ENCODE measurements at places on chromosomes 6 and 20. TPM values are rescaled to one million over a fixed set of nuclear protein-coding genes. Genes with fewer than 3 reads are reported as not detected.

Gene C6orf15
- not detected for polyA plus RNA-seq

Gene ROMO1
- 167 TPM for polyA plus RNA-seq

Gene SAMD3
- 0.08 TPM for polyA plus RNA-seq

Gene NKAIN4
- polyA plus RNA-seq = not detected

Gene KCNK15
- 0.11 TPM for polyA plus RNA-seq

Gene RAB23
- 1.7 TPM for polyA plus RNA-seq

Gene SLC22A7
- polyA plus RNA-seq = 172 TPM

Gene PSORS1C1
- 0.08 TPM for polyA plus RNA-seq

Gene DUSP15
- polyA plus RNA-seq = not detected

GRCh38 chr20:47540443-47541354 lies 39.0 kb downstream of the NCOA3 start:
- H3K4me1 ChIP-seq = peaks cover 2% of the 10 kb centered on the region
- no peaks in the 10 kb centered on the region for H3K36me3 ChIP-seq
- no peaks in the 10 kb centered on the region for H3K27me3 ChIP-seq
- H3K4me3 ChIP-seq = no peak overlapping the region

DNA sequence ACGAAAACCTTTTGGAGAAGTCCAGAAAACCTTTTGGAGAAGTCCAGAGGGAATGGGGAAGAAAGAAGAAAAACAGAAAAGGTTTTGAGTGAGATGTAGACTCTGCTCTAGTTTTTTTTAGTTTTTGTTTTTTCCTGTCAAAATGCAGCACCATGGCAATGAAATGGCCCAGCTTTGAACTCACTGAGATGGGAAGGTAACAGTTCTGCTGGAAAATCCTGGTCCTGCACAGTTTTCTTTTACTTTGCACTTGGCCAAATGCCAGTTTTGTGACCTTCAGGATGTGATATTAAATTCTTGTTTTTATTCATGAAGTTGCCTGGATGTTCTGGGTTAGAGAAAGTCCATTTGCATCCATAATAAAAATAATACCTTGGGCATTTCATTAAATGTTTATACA lies 145.7 kb downstream of the CFAP61 start:
- H3K4me1 ChIP-seq = no peaks in the 10 kb centered on the region
- H3K4me3 ChIP-seq = no peak overlapping the region
- DNase-seq = no peak
- no peaks in the 10 kb centered on the region for H3K27me3 ChIP-seq

DNA sequence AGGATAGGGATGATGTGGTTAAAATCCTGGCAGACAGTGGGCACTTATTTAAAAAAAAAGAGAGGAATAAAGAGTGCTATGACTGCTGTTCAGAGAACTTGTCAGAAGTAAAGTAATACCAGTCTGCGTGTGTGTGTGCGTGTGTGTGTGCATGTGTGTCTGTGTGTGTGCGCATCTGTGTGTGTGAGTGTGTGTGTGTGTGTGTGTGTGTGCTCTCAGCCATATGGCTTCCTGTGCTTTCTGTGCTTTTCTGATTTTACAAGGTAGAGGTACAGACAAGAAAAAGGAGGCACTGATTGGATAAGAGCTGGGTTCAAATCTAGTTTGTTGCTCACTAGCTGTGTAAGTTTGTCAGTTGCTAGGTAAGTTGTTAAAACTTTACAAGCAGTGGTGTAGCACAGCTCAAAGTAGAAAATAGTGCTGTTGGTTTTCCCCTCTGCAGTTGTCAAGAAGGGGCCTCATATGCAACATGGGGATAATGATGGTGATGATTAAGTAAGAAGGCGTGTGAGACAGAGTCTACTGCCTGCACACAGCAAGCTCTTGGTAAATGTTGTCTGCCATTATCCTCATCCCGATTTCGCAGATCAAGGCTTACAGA lies 155.3 kb upstream of the ZNF217 start:
- H3K4me3 ChIP-seq = no peak overlapping the region
- no peak for DNase-seq
- no peaks in the 10 kb centered on the region for H3K36me3 ChIP-seq
- H3K27me3 ChIP-seq = no peaks in the 10 kb centered on the region
- no peak overlapping the region for H3K27ac ChIP-seq
- H3K4me1 ChIP-seq = no peaks in the 10 kb centered on the region

DNA sequence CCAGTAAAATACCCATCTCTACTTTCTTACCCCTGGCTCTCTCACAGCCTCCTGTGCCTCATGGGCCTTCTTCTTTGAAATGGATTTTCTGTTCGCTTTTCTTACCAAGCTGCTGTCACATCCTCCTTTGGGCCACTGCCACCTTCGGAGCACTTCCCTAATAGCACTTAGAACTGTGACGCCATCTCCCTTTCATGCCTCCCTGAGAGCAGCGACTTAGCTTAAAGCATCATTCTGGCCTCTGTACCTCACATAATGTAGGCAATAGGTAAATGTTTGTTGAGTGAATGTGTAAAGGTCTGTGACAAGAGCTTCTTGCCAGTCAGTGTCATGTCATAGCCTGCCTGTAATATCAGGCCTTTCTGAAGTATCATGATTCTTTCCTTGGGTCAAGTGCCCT lies 78.8 kb downstream of the ADGRG6 start:
- no peaks in the 10 kb centered on the region for H3K36me3 ChIP-seq
- DNase-seq = no peak
- H3K4me3 ChIP-seq = no peak overlapping the region
- no peaks in the 10 kb centered on the region for H3K4me1 ChIP-seq

DNA sequence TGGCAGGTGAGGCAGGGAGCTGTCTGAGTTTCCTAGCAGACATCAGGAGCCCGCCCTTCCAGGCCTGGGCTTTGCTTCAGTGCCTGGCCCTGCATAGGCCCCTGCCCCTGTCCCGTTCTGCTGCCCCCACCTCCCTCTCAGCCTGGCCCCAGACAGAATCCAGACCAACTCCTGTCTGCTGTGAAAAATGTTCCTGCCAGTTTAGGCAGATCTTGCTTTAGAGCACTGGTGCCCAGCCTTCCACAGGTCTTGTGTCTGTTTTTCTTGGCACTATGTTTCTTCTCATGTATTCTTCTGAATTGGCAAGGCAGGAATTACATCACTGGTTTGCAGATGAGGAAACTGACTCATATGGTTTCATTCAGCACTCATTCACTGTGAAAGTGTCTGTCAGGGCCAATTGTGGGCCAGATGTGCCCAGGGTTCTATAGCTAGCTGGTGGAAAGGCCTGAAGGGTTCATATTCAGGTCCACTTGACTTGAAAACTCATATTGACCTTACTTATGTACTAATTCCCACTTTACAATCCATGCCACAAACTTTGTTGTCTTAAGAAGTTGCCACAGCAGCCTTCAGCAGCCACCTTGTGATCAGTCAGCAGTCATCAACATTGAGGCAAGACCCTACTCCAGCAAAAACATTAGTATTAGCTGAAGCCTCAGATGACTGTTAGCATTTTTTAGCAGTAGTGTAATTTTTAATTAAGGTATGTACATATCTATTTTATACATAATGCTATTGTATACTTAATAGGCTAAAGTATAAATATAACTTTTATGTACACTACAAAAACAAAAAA lies 40.5 kb downstream of the HLA-F start:
- H3K36me3 ChIP-seq = no peaks in the 10 kb centered on the region
- H3K4me3 ChIP-seq = no peak overlapping the region
- peak; percentile 6 for DNase-seq
- no peak overlapping the region for H3K27ac ChIP-seq

GRCh38 chr6:49384904-49385303 lies 78.1 kb downstream of the MMUT start:
- no peak for DNase-seq
- H3K27ac ChIP-seq = no peak overlapping the region
- H3K4me1 ChIP-seq = no peaks in the 10 kb centered on the region
- H3K4me3 ChIP-seq = no peak overlapping the region
- no peaks in the 10 kb centered on the region for H3K27me3 ChIP-seq

- H3K4me3 ChIP-seq = no peak overlapping the region
- no peak overlapping the region for H3K27ac ChIP-seq
- no peaks in the 10 kb centered on the region for H3K36me3 ChIP-seq
- no peak for DNase-seq
These were observed 11.5 kb upstream of the DEFB113 start for GRCh38 chr6:49980898-49981297.

- no peak overlapping the region for H3K4me3 ChIP-seq
- H3K36me3 ChIP-seq = no peaks in the 10 kb centered on the region
- DNase-seq = no peak
These were observed 401.6 kb upstream of the CITED2 start for GRCh38 chr6:139776041-139776440.

GRCh38 chr20:62357681-62358080 lies 9.4 kb downstream of the LAMA5 start:
- peak overlapping the region; percentile 86 for H3K27ac ChIP-seq
- no peak for DNase-seq
- no peaks in the 10 kb centered on the region for H3K36me3 ChIP-seq
- peaks cover 55% of the 10 kb centered on the region for H3K4me1 ChIP-seq
- H3K4me3 ChIP-seq = no peak overlapping the region

- H3K4me1 ChIP-seq = no peaks in the 10 kb centered on the region
- no peaks in the 10 kb centered on the region for H3K27me3 ChIP-seq
- no peak overlapping the region for H3K27ac ChIP-seq
- H3K4me3 ChIP-seq = no peak overlapping the region
These were observed 19.8 kb upstream of the GJA10 start for GRCh38 chr6:89874438-89874837.

- no peaks in the 10 kb centered on the region for H3K36me3 ChIP-seq
- peaks cover 9% of the 10 kb centered on the region for H3K4me1 ChIP-seq
- no peaks in the 10 kb centered on the region for H3K27me3 ChIP-seq
- H3K27ac ChIP-seq = peak overlapping the region; percentile 93
- H3K4me3 ChIP-seq = no peak overlapping the region
These were observed 18.0 kb downstream of the ATP9A start for GRCh38 chr20:51750037-51750769.

- no peaks in the 10 kb centered on the region for H3K36me3 ChIP-seq
- H3K4me1 ChIP-seq = no peaks in the 10 kb centered on the region
- no peak overlapping the region for H3K4me3 ChIP-seq
- no peak for DNase-seq
These were observed 7.4 kb downstream of the ECT2L start for GRCh38 chr6:138803331-138803730.

DNA sequence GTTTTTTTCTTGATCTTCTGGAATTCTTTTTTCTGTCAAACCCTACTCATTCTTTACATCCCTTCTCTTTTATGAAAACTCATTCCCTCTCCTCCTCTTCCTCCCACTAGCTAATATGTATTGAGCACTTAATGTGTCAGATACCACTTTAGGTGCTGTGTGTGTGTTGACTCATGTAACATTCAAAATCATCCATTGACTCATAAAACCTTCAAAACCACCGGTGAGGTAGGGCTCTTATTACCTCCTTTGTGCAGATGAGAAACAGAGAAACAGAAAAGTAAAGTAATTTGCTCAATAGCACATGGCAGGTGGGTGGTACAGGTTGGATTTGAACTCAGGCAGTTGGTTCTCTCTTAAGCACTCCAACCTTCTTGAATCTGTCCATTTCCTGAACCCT lies 136.3 kb upstream of the NEDD9 start:
- H3K27me3 ChIP-seq = no peaks in the 10 kb centered on the region
- H3K4me1 ChIP-seq = peaks cover 29% of the 10 kb centered on the region
- DNase-seq = no peak
- H3K27ac ChIP-seq = no peak overlapping the region
- H3K4me3 ChIP-seq = no peak overlapping the region
- H3K36me3 ChIP-seq = no peaks in the 10 kb centered on the region

DNA sequence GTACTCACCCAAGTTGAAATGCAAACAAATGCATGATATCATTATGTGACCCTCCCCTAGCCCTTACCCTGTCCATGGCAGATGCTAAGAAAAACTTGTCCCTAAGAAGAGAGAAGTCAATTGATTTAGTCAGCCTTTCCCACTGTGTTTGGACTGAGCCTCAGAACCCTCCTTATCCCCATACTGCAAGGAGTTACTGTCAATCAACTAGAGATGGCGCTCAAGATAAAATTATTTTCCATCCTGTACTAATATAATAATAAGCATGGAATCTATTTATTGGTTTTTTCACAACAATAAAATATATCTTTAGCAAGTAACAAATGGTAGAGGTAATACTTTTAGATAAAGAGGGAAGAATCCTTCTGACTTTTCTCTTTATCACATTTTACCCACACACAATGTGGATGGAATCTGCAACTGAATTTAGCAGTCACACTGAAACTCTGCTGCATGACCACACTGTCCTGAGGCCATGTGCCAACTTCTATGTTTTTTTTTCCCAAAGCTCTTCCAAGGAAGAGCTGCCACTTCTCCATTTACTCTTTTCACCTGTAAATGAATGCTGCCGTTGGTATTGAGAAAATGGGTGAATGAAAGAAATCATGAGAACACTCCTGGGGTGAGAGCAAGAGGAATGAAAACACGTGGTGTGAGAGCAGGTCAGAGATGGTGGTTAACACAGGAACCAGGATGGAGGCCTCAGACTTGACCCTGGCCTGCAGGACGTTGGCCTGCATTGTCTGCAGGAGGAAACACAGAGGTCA lies 10.5 kb downstream of the NT5E start:
- H3K4me3 ChIP-seq = no peak overlapping the region
- H3K27ac ChIP-seq = peak overlapping the region; percentile 75
- peaks cover 64% of the 10 kb centered on the region for H3K4me1 ChIP-seq
- no peaks in the 10 kb centered on the region for H3K27me3 ChIP-seq
- H3K36me3 ChIP-seq = no peaks in the 10 kb centered on the region

GRCh38 chr20:3927486-3928291 lies 38.5 kb downstream of the PANK2 start:
- peaks cover 2% of the 10 kb centered on the region for H3K36me3 ChIP-seq
- no peak overlapping the region for H3K4me3 ChIP-seq
- no peaks in the 10 kb centered on the region for H3K4me1 ChIP-seq
- no peak for DNase-seq
- no peak overlapping the region for H3K27ac ChIP-seq
- no peaks in the 10 kb centered on the region for H3K27me3 ChIP-seq

DNA sequence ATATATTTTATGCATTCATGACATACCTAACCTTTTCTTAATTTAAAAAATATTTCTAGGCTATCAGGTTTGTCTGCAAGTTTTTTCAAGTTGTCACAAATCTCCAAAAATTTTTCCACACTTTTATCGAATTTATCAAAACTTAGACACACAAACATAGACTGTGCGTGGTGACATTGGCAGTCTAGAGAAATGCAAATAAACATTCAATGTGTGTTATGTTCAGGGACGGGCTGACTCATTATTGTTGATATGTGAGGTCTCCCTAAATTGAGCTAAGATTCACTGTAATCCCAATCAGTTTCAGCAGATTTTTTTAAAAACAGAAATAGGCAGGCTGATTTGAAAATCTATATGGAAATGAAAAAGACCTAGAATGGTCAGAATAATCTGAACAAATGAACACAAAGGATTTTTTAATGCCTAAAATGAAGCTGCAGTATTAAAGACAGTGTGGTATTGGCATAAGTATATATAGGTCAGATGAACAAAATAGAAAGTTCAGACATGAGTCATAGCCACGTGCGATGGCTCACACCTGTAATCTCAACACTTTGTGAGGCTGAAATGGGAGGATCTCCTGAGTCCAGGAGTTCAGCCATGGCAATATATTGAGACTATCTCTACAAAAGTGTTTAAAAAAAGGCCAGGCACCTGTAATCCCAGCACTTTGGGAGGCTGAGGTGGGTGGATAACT lies 19.2 kb downstream of the BLTP3A start:
- no peaks in the 10 kb centered on the region for H3K36me3 ChIP-seq
- DNase-seq = no peak
- no peak overlapping the region for H3K27ac ChIP-seq
- H3K4me3 ChIP-seq = no peak overlapping the region
